ENCODE measurements at places on chromosomes 2 and 18. TPM values are rescaled to one million over a fixed set of nuclear protein-coding genes. Genes with fewer than 3 reads are reported as not detected.

GRCh38 chr2:210548031-210548430, 8.4 kb upstream of the CPS1 start:
- DNase-seq = no peak

- no peak for DNase-seq
Observed at GRCh38 chr2:64924170-64924934, 64.8 kb upstream of the SLC1A4 start.

- DNase-seq = no peak
Observed at GRCh38 chr2:111030945-111031344, 89.8 kb upstream of the BCL2L11 start.

DNA sequence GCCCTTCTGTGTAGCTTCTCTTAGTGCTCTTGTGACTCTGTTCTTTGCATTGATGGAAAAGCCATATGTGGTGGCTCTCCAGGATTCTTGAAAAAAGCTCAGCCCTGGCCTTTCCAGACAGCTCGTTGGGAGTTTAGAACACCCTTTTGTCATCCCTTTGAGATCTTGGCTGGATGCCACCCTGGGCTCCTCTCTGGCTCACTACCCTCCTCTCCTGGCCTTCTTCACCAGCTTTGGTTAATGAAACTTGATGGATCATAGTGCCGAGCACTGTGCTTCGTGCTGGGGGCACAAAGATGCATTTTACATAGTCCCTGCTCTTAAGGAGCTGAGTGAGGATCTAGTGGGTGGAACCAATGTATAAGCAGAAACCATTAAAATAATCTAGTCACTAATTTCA, 15.6 kb upstream of the FHOD3 start:
- DNase-seq = no peak

- DNase-seq = no peak
Observed at GRCh38 chr2:80187156-80187555, 117.4 kb downstream of the LRRTM1 start.

- no peak for DNase-seq
Observed at GRCh38 chr18:12282442-12283039, 25.5 kb upstream of the TUBB6 start.

Gene SMC6
- total RNA-seq = 7.9 TPM

Gene GPR155
- total RNA-seq = 26.0 TPM

Gene LRP1B
- total RNA-seq = not detected

Gene SP140
- total RNA-seq = 34.5 TPM

Gene EIF5B
- total RNA-seq = 28.0 TPM

Gene UGT1A3
- total RNA-seq = not detected

Gene ST6GAL2
- total RNA-seq = not detected
